ENCODE measurements at places on chromosomes 16 and 17.

DNA sequence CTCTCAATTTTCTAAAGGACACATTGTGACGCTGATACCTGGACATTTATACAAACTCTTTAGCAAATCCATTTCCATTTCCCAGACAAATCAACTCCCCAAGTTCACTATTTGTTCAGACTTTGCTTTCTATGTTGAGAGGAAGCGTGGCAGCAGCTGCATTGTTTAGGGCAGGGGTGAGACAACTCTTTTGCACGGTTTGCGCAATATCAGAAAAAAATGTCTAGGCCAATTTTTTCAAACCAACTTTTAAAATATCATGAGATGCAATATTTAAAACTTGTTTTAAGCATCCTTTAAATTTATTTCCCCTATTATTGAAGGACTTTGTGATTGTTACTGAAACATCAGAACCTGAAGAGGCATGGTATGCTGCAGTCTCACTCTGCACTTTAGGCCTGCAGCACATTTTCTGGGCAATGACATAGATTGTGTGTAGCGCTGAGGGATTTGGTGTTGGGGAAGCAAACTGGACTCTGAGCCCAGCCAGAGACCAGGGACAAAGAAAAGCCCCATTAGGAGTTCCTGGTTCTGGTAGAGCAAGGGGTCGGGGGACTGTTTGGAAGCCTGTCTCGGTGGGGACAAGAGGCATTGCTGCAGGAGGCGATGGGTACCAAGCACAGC, 6.4 kb upstream of the CCDC182 start:
- no peak for DNase-seq

GRCh38 chr17:917391-917811, 62.2 kb downstream of the NXN start:
- no peak for DNase-seq

DNA sequence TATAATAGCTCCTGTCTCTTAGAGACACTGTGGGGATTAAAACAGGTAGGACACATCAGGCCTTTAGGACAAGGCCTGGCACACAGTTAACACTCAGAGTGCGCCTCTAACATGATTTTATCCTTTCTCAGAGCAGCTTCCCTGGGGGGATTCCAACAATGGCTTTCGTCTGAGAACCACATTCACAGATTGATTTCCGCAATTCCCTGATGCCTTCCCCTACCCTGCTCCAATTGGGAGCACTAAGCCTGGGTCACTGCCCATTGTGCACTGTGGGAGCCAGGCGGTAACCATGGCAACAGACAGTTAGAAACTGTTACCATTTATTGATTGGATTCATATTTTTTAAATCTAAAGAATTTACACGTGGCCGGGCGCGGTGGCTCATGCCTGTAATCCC, 5.9 kb upstream of the ALKBH5 start:
- no peak for DNase-seq

GRCh38 chr17:80664217-80664790, 119.7 kb downstream of the RPTOR start:
- DNase-seq, result no peak

- DNase-seq, result no peak
Measured at GRCh38 chr17:18356624-18357023, 6.7 kb downstream of the SHMT1 start.

- DNase-seq, result peak; percentile 87
Measured at GRCh38 chr17:43398724-43399595, at the start of gene ARL4D. ARL4D (plus strand) TSS chr17:43398993; CDS start chr17:43399733, 740 bp downstream.

GRCh38 chr16:68365167-68365817, 54.5 kb downstream of the PRMT7 start:
- DNase-seq, result no peak

DNA sequence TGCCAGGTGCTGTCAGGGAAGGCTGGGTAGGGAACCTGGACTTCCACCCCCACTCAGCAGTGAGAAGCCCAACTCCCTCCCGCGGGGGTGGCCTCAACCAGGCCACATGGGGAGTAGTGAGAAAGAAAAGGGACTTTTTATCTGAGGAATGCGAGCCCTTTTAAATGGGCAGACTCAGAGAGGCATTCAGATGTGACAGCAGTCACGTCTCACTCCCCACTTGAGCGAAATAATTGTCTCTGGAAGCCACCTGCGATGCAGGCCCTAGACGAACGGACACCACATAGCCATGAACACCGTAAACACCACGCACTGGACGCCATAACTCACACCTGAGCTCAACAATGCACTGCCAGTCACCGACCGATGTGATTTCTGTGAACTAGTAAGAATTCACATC, 11.9 kb upstream of the CD300E start:
- no peak for DNase-seq

- DNase-seq, result no peak
Measured at GRCh38 chr16:25783226-25783625, 91.5 kb downstream of the HS3ST4 start.
